ENCODE measurements at places on chromosomes 12 and 14.
A peak's percentile ranks its signal among the peaks of the same experiment; 100 is the strongest.

DNA sequence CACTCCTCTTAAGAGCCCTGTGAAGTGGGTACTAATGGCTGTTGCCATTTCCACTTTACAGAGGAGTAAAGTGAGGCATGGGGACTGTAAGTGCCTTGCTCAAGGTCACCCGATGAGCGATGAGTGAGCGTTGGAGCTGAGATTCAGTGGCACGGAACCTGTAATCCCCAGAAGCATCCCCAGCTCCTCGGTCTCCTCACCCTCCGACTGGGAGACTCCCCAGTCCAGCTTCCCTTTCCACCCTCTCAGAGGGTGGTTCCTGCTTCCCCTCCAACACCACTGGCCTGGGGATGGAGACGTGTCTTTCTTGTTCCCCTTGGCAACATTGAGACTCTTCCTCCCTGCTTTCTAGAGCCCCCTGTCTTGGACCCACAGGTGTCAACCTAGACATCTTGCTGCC, 32.6 kb downstream of the TMEM63C start:
- no peak for DNase-seq

DNA sequence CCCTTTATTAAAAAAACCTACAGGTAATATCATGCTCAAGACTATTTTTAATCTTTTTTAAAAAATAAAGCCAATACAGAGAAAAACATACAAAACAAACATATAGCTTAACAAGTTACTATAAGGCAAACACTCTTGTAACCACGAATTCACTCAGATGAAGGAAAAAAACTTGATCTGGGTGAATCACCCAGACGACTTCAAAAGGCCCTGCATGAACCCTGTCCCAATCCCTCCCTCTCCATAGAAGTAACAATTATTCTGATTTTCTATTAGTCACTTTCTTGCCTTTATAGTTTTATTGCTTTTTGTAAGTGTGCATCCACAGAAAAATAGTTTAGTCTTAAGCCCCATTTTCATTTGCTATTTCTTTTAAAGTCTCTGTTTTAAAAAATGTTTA, 72.6 kb downstream of the LRP6 start:
- no peak for DNase-seq

GRCh38 chr14:58915646-58916045, 272.8 kb upstream of the DAAM1 start:
- no peak for DNase-seq

DNA sequence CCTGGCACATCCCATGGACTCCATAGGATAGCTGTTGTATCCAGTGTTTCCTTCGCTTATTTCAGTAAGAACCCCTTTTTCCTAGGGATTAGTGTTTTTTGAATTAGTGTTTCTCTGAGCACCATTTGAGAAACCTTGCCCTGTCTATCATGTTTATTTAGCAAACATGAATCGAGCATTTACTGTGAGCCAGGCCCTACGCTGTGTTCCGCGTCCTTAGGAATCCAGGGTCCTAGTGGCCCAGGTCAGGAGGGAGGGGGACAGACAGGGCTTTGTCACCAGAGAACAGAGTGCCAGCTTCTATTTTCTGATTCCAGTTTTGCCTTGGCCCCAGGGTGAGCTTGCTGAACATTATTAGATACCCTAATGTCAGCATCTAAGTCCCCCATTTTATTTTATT, 2.5 kb downstream of the TEAD4 start:
- no peak for DNase-seq

- peak; percentile 13 for DNase-seq
These were observed 26.2 kb downstream of the RFLNA start for GRCh38 chr12:124321040-124321481.

DNA sequence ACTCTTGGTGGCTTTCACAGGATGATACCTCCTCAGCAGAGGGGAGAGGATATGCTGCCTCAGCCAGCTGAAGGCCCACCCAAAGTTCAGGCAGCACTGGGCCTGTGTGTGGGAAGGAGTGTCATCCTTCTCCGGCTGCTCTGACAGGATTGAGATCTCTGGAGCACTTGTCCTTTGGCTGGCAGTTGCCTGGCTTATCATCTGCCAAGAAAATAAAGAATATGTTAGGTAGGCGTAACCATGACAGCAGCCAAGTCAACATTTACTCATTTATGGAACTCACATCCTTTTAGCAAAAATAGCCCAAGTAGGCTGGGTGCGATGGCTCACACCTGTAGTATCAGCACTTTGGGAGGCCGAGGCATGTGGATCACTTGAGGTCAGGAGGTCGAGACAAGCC, 68.5 kb downstream of the PPFIBP1 start:
- peak; percentile 83 for DNase-seq

DNA sequence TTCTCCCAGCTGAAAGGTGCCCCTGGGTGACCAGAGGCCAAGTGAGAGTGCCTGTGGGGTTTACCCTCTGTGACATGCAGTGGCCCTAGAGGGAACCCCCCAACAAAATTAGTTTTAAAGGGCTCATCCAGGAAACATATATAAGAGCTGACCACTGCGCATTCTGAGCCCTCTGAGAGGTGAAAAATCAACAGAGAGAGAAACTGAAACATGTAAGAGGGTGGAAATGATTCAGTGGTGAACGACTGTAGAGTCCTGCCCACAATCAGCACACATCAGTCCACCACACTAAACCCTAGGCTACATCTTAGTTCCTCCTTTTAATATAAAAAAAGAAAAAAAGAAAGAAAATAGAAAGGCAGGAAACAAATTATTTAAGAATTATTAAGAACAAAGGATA, 21.0 kb upstream of the ACSM4 start:
- no peak for DNase-seq

DNA sequence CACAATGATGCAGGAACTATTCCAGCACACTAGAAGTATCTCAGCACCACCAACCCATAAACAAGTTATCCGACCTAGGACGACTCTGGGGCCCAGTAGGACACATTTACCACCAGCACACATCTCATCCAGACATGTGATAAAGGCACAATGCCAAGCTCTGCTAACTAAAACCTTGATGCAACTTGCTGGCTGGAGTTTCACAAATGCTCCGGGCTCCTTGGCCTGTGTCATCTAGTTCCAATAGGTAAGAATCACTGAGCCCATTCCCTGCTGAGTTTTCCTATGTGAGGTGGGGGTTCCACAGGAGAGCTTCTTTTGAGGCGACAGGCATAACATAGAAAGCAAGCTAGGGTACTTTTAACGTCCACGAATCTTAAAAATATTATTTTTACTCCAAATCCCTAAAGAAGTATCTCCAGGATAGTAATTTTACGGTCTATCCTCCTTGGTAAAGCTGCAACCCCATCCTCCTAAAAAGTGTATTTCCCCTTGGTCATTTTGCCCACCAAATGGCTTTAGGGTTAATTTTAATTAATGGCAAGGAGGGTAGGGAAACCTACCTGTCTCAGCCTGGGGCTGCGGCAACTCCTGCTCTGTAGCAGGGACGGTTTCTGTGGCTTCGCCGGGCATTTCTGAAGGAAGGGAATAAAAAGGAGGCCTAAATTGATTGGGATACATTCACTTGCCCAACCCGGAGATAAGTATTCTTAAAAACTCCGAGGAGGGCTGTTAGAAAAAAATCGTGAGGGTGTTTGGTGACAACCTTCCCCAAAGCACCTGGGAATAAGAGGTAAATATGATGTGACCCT, 1.0 kb downstream of the NACA start:
- DNase-seq = no peak

DNA sequence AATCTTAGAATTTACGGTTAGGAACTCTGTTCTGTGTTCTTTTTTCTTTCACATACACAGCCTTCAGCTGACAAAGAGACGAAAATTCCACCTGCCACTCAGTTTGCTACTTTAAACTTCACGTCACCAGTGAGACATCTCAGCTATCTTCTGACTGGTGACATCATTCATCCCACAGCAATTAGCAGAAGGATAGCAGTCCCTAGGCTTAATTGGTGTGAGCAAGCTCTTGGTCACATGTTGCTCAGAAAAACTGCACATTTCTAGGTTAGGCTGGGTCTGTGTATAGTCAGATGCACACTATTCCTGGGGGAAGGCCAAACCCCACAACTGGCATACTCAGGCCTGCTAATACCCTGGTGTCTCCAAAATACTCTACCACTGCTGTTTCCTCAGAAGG, 23.9 kb downstream of the SLC7A7 start:
- peak; percentile 71 for DNase-seq

GRCh38 chr12:2958432-2959191, 585 bp upstream of the TEAD4 start:
- DNase-seq = peak; percentile 64

DNA sequence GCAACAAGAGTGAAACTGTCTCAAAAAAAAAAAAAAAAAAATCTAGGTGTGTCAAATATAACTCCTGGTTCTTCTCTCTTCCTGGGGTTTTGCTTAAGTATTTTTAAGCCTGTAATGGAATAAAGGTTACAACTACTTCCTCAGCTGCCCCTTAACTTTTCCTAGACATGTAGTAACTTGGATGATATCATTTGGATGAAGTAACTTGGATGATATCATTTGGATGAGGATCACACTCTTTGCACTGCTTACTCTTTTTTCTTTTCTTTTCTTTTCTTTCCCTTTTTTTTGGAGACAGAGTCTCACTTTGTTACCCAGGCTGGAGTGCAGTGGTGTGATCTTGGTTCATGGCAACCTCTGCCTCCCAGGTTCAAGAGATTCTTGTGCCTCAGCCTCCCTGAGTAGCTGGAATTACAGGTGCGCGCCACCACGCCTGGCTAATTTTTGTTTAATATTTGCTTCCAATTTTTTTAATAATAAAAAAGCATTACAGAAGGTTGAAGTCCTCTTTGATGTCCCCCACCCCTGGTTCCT, 775 bp upstream of the FAM186A start:
- no peak for DNase-seq

- DNase-seq = no peak
These were observed 20.4 kb upstream of the VRK1 start for GRCh38 chr14:96776791-96777190.

- DNase-seq = no peak
These were observed 176.3 kb upstream of the ATP2B1 start for GRCh38 chr12:89884952-89885351.

DNA sequence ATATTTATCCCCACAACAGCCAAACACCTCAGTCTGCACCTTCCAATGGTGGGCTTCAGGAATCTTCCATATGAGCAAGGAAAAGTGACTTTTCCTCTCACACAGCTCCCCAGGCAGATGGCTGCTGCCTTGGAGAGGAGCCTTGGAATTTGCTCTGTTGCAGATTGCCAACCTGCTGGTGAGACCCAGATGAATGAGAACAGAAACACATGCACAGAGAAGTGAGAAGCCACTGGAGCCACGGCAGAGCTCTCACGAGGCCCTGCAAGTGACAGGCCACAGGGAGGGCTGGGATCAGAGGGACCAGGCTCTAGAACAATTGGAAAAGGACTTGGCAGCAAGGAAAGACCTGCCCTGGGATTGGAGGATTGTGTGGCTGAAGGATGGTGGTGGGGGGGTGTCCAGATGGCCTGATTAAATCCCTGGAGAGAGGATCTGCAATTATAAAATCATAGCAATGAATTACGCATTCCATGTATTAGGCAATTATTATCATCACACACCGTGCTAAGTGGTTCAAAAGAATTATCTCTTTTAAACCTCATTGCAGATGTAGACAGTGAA, 84.9 kb upstream of the PWP1 start:
- no peak for DNase-seq

GRCh38 chr12:110687396-110688169, 1.3 kb downstream of the HVCN1 start:
- no peak for DNase-seq

GRCh38 chr12:92506891-92507290, 195.9 kb upstream of the PLEKHG7 start:
- DNase-seq = no peak

Data from keratinocyte (primary cell).